Non-pigmented ciliary epithelial cell (primary cell): ENCODE measurements at places on chromosomes 6 and 20.

GRCh38 chr6:104532462-104532861 lies 327.3 kb downstream of the HACE1 start:
- DNase-seq = no peak

GRCh38 chr6:169807699-169808607 lies 56.5 kb downstream of the ERMARD start:
- DNase-seq = no peak

DNA sequence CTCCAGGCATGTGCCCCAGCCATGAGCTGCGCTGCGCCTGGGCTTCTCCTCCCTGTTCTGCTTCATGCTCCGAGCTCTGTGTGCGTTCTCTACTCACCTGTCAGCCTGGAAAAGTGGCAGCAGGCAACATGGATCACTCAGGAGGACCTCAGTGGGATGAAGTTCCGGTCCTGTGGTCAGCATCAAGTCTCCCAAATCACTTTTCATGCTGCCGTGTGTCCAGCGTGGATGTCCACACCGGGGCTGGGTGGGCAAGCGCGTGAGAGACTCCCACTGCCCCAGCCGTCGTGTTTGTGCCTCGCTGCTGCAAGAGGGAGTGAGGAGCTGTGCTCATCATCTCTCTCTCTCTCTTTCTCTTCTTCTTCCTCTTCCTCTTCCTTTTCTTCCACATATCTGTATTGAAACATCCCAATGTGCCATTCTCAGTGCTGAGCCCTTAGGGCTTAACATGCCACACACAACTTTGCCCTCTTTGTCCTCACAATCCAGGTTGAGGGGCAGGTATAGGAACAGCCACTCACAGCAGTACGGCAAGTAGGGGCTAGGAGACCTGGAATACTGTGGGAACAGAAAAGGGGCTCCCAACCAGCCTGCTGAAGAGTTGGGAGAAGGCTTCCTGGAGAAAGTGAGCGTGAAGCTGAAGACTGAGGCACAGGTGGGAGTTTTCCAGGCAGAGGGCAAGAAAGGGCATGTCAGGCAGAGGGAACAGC lies 3.8 kb upstream of the PDYN start:
- no peak for DNase-seq

DNA sequence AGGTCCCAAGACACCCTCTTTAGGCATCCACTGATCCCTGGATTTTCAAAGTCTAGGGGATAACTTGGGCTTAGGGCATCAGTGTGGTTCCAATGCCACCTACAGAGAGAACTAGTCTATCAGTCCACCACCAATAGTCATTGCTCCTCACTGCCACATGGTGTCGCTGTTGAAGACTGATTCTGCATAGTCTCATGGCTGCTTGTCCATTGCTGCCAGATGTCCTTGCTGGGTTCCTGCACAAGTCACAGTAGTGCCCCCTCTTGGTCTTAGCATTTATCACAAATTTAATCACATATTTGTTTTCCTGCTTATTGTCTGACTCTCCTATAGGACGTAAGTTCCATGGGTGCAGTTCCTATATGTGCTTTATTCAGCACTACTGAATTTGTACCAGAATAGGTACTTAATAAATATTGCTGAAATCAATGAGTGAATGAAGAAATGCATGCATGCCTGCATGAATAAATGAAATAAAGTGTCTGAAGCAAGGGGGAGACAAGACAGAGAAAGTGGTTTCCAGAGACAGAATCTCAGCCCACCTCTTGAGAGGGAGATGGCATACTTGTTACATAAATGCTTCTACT lies 45.9 kb upstream of the RALY start:
- no peak for DNase-seq

DNA sequence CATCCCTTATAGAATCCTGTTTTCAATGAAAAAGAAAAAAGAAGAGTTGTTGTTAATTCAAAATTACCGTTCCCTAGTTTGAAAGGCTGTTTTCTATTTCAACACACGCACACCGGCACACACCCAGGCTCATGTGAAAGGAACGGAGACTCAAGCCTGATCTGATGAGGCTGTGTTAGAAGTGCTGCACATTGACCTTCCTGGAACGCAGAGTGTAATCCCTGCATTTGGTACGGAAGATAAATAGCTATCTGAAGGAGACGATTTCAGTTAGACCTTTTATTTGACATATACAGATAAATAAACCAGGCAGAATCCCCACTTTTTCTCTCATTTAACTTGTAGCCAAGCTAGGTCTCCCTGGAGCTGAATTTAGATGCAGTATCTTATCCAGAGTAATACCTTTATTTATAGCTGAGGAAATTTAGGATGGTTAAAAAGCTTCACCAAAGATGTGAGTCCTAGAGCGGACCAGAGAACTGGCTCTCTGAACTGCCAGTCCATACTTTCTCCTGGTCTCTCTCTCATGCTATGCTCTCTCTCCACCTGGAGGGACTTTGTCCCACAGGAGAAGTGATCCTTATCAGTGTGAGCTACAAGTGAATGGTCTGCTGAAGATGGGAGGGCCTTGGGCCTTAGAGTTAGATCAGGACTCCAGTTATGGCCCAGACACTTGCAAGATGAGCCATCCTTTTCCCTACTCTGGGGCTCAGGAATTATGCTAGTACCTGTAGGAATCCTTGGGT lies 30.6 kb downstream of the MAP3K4 start:
- DNase-seq = no peak

- DNase-seq = no peak
Measured at GRCh38 chr6:123448306-123448884, 188.4 kb downstream of the TRDN start.

DNA sequence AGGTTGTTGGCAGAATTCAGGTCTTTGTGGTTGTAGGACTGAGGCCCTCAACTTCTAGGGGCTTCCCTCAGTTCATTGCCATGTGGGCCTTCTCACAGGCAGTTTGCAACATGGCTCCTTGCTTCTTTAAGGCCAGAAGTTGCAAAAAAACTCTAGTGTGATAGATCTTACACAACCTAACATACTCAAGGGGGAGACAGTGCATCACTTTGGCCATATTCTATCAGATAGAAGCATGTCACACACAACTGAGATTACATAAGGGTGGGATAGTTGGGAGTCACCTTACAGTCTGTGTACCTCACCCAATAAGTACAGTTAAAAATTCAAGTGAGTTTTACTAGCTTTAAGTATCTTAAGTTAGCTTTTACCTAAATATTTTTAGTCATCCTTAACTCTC lies 1.6 kb downstream of the SIRPD start:
- DNase-seq = no peak

GRCh38 chr6:140203661-140204147 lies 829.3 kb upstream of the CITED2 start:
- no peak for DNase-seq

DNA sequence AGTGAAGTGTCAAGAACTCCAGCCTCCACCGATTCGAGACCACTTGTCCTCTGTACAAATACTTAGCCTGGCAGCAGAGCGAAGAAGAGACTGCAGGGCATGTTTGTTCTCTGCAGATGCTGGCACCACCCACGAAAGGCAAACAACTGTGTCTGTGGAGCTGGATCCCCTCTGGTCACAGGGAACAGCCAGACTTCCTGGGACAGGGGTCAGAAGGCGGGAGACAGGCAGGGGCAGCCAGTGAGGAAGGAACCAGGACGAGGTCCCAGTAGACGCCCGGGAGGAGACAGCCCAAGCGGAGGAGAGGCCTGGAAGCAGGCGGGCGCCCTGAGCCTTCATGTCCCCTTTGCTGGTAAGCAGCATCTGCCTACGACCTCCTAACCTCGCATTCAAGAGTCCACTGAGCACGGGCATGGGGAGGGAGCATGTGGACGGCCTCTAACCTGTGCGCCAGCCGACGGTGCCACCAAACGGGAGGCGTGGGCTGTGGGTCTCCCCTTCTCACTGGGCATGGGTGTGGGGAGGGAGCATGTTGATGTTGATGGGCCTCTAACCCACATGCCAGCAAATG lies 265.5 kb downstream of the DLL1 start:
- no peak for DNase-seq

GRCh38 chr6:88840796-88841539 lies 122.5 kb downstream of the RNGTT start:
- DNase-seq = no peak

- DNase-seq = no peak
Measured at GRCh38 chr6:154219250-154219649, 137.4 kb downstream of the IPCEF1 start.

GRCh38 chr20:60732322-60732721 lies 519.7 kb upstream of the CDH4 start:
- no peak for DNase-seq

- DNase-seq = no peak
Measured at GRCh38 chr6:168238159-168238909, 81.2 kb downstream of the DACT2 start.

DNA sequence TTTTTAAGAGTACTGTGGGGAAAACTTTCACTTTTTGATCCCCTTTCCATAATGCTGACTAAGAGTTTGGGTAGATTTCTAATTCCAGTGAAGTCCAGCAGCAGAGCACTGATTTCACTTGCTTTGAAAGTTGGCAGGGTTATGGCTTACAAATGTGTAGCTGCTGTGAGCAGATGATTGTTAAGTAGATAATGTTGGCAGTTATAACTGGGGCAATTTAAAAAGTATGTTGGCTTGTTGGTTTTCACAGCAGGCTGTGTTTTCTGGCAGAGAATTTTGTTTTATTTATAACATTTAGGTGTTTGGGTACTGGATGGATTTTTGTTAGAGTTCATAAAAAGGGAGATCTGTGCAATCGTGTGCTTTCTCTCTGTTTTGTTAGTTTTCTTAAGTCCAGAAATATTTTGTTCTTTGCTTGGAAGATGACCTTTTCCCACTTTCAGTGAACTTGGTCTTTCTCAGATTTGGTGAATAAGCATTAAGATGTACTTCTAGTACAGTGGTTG lies 31.4 kb downstream of the AFDN start:
- DNase-seq = peak; percentile 28
